Stimulated activated CD4-positive, alpha-beta T cell treated with anti-CD3 and anti-CD28 coated beads, Interleukin-2, amount 100 ng/mL, for 48 hours (primary cell): ENCODE measurements at places on chromosomes 3 and 15.

GRCh38 chr3:5194801-5195509, 7.4 kb downstream of the EDEM1 start:
- no peak for DNase-seq

- no peak for DNase-seq
Observed at GRCh38 chr3:62084558-62084957, 288.8 kb downstream of the FEZF2 start.

DNA sequence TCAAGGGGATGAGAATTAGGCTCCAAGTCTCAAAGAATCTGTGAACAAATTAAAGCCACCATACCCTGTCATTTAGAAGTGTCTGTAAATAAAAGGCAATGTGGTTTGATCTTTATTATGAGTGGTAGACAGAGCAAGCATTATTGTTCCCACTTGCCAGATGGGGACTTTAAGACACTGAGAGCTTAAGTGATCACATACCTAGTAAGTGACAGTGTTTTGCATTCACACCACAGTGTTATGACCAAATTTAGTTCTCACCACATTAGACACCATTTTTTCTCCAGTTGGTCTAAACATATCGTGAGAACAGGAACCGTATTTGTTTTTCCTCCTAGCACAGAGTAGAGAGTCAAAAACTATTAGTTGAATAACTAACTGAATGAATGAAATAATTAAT, 13.2 kb upstream of the ZBED2 start:
- DNase-seq, result no peak

DNA sequence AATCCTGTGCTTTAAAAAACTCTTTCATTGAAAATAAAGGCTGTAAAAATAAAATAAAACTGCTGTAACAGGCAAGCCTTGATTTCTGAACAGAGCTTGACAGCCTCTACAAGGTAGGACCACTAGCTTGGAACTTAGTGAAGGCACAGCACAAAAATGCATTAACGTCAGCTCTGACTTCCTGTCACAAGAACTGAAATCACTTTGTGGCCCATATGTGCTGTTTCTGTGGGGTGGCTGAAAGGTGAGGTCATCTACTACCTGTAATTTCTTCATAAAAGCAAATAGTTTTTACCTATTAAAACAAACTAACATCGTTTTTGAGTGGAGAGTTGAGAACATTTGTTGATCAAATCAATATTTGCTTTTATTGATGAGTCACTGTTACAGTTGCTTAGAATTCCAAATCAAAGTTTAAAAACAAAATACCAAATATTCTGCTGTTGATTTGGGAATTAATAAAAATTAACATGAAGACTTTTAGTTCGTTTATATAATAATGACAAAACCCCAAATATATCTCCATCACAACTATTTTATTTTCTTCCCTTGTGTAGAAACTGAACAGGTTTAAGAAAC, 1034.1 kb downstream of the MCTP2 start:
- DNase-seq, result no peak

- no peak for DNase-seq
Observed at GRCh38 chr3:106317141-106318055, 448.6 kb upstream of the CBLB start.

- no peak for DNase-seq
Observed at GRCh38 chr15:38748710-38749109, 184.1 kb upstream of the RASGRP1 start.

- DNase-seq, result no peak
Observed at GRCh38 chr3:53863145-53863544, 16.8 kb downstream of the IL17RB start.

GRCh38 chr15:60574801-60575631, 96.1 kb upstream of the ICE2 start:
- DNase-seq, result no peak

DNA sequence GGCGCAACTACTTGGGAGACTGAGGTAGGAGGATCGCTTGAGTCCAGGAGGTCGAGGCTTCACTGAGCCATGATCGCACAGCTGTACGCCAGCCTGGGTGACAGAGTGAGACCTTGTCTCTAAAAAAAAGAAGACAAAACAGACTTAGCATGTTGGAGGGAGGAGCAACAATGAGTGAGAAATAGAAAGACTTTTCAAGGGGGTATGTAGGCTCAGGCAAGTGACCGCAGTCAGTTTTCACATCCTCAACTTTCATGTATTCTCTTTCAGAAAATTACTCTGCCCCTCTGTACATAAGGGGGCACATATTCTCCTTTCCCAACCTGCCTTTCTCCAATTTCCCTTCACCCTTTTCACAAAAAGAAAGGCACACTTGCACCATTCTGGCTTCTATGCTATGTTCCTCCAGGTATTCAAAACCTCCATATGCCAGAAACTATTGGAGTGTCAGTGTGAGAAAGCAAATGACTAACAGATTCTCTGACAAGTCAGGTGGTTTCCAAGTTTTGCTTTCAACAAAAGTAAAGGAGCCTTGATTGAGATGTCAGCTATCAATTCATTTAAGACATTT, 7.6 kb downstream of the NSUN3 start:
- DNase-seq, result no peak

DNA sequence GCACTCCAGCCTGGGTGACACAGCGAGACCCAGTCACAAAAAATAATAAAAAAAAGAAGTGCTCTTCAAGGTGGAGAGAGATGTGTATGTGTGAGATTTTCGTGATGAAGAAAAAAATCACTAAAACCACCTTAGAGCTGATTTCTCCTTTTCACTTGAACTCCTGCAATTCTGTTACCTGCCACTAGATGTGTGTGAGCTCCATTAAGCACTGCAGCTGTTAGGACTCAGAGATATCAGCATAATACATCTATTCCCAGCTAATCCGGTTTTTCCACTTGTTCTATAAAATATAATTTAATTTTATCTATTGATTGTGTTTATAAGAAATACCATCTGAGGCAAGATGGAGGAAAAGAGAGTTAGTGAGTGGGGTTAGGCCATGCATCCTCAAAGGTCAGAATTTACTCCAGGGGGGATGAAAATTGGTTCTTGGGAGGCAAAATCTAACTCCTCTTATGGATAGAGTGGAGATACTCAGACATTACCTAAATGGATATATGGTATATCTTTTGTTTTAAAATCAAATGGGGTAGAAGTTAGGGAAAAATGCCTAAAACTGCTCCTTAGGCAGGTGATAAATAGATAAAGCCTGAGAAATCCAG, 152.7 kb downstream of the IL20RB start:
- DNase-seq, result no peak

DNA sequence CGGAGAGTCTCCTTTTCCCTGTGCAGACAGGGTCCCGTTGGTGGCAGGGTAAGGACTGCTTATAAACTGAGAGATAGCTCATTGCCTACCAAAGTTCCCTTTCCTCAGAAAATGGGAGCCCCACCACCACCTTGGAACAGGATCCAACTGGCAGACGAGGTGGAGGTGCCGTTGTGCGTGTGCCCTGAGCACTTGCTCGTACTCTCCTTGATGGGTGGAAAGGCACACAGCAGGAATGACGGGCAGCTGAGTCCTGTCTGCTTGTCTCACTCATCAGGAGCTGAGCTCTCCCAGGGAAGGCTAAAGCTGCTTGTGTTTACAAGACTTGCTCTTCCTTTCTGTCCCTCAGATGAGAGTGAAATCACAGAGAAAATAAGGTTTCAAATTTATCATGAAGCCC, 60.7 kb downstream of the B3GNT5 start:
- DNase-seq, result no peak

GRCh38 chr3:172982736-172983364, 158.2 kb downstream of the SPATA16 start:
- DNase-seq, result no peak

DNA sequence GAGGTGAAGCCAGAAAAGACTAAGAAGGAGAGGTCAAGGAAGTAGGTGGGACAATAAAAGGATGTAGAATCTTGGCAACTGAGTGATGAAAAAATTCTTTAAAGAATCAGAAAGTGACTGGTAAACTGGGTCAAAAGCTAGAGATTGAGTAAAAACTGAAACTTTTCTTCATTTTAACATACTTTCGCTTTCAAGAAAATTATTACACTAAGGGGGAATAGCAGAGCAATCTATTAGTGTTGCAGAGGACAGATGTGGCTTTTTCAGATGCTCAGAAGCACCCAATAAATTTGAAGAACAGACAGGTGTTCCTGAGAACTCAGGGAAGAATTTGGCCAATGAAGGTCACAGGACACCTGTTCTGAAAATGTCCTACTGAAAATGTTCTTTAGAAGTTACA, 805.4 kb upstream of the ALCAM start:
- no peak for DNase-seq

DNA sequence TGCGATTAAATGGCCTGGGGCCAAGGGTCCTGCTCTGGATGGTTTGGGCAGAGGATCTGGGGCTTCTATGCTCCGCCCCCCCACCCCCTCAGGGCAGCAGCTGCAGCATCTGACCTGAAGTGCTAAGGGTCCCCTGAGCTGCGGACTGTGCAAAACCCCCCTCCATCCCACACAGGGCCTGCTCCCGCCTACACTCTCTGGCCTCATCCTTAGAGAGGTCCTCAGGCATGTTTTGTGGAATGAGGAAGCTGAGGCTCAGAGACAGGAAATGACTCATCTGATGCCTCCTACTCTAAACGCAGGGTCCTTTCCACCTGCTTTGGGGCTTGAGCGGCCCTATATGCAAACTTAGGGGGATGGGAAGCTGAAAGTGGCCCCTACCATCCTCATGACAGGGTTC, 59.5 kb upstream of the CTSH start:
- no peak for DNase-seq

GRCh38 chr3:64353226-64353625, 128.0 kb upstream of the PRICKLE2 start:
- no peak for DNase-seq

DNA sequence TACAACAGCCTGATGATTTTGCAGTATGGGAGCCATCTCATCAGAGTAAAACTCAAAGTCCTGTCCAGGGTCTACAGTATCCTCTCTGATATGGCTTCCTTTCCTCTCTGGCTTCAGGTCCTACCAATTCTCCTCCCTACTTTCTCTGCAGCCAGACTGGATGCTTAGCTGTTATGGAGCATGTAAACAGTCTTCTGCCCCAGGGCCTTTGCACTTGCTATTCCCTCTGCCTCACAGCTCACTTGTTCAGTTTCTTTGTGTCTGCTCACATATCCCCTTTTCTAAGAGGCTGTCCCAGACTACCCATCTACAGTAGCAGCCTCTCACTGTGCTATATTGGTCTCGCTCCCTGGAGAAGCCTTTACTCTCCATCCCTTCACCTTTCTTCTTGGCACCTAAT, 62.2 kb downstream of the TLNRD1 start:
- DNase-seq, result no peak

DNA sequence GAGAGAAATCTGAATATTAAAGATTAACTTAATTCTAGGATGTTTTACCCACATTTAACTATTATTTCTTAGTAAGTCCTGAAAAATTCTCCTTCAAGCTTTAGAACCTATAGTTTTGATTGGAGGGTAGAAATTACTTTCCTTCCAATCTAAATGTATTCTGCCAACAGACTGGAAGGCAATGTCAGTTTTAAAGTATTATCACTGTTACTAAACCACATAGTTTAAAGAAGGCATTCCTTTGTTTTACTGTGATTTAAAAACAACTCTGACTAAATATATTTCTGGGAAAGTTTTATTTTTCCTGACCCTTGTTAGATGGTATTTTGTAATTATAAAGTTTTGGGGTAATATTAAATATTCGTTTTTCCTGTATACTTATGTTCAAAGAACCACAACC, 382.5 kb downstream of the TBC1D5 start:
- DNase-seq, result no peak

DNA sequence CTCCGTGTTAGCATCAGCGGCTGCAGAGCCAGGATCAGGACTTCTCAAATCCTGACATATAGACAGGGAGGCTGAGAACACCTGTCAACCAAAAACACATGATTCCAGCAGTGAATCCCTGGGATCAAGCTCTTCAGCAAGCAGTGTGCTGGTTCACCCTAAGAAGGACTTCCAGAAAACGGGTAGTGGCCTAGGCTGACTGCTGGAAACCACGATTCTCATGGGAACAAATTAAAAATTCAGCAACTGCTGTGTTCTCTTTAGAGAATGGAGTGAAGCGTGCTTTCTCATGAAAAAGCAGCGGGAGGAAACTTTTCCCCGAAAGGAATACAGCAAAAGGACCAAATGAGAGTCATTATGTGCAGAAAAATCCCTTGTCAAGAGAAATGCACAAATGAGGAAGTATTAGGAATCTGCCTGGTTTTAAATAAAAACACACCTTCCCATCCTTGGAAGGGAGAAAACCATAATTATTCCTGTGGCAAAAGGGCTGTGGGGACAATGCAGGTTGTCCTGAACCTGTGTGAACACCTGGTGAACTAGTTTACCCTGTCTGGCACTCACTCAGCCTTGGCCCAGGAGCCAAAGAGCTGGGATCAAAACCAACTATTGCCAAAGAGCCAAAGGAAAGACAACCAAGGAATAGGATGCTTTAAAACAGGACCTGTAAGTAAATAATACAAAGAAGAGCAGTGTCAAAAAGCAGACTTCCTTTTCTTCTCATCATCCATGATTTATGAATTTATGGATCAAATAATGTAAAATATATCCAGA, 13.4 kb downstream of the IL12A start:
- DNase-seq, result no peak

GRCh38 chr3:86175051-86175536, 815.9 kb downstream of the VGLL3 start:
- DNase-seq, result no peak

DNA sequence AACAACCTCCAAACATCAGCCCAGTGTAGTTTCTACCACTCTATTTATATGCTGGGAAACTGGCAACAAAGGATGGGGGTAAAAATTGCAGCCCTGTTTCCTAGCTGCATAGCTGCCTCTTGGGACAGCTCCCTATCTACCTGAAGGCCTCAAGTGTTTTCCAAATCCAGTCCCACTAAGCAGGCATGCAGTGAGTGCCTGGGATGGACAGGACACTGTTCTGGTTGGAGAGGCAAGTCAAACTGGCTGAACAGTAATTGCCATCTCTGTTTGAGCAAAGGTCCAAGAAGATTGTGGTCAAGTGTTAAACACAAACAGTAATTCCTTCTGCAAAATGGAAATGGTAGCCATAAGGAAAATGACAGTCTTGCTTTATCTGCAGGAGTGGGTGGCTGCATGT, 125.4 kb downstream of the FMN1 start:
- DNase-seq, result no peak

DNA sequence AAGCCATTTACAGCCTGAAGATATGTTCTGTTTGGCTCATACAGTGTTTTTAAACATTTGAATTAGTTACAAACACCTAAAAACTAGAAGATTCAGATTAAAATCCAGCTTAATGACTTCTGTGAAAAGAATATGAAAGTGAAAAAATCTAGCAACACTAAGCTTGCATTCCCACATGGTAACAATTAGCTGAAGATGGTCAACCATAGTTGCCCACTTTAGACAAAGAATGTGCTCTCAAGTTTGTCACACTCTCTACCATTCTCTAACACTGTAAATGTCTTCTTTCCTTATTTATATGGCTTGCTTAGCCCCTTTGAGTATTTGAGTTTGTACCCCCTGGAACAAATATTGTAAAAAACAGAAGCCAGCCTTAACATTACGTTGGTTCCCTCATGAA, 32.7 kb downstream of the HDGFL3 start:
- no peak for DNase-seq

DNA sequence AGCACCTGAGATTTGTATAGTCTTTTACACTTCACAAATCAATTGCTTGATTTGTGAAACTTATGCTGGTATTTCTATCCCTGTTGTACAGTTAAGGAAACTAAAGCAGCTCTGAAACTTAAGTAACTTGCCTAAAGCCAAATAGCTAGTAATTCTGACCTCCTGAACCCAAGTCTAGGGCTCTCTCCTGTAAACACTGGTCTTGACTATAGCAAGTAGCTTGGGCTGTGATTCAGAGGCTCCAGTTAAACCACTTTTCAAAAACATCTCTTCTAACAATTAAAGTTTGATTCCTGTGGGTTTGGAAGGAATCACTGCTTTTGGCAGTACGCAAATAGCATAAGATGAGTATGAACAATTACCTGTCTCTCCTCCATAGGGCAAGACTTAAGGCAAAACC, 18.5 kb upstream of the CMTM8 start:
- DNase-seq, result no peak
